Foreskin melanocyte (primary cell): ENCODE measurements at places on chromosomes 2 and 18.

- no peak for DNase-seq
Measured at GRCh38 chr2:58460670-58461069, 219.5 kb upstream of the FANCL start.

GRCh38 chr2:15655123-15655887 is 63.6 kb downstream of the DDX1 start:
- DNase-seq, result no peak

- no peak for DNase-seq
Measured at GRCh38 chr2:58047373-58047935, 848 bp downstream of the VRK2 start.

GRCh38 chr2:36729067-36729466 is 32.6 kb downstream of the VIT start:
- no peak for DNase-seq

- no peak for DNase-seq
Measured at GRCh38 chr2:112021290-112021689, 33.8 kb upstream of the TMEM87B start.

- peak; percentile 38 for DNase-seq
Measured at GRCh38 chr2:205925373-205926337, 160.3 kb downstream of the INO80D start.

DNA sequence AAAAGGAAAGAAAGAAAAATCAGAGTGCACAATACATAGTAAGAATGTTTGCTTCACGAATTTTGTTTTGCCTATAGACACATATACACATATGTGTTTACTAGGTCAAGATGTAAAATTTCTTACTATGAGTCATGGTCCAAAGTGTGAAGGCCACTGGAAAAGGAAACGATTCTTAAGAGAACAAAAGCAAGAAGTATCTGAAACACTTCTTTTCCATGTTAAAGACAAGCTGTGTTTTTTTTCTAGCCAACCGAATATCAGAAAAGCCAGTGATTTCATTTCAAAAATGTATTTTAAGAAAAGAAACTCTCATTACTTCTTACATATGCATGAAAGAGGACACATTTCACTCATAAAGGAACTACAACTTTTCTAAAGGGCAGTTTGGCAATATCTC is 24.9 kb downstream of the PECR start:
- DNase-seq, result no peak

- peak; percentile 18 for DNase-seq
Measured at GRCh38 chr18:65487569-65487968, 263.2 kb upstream of the CDH7 start.
